ENCODE measurements at places on chromosomes 12 and 14.

DNA sequence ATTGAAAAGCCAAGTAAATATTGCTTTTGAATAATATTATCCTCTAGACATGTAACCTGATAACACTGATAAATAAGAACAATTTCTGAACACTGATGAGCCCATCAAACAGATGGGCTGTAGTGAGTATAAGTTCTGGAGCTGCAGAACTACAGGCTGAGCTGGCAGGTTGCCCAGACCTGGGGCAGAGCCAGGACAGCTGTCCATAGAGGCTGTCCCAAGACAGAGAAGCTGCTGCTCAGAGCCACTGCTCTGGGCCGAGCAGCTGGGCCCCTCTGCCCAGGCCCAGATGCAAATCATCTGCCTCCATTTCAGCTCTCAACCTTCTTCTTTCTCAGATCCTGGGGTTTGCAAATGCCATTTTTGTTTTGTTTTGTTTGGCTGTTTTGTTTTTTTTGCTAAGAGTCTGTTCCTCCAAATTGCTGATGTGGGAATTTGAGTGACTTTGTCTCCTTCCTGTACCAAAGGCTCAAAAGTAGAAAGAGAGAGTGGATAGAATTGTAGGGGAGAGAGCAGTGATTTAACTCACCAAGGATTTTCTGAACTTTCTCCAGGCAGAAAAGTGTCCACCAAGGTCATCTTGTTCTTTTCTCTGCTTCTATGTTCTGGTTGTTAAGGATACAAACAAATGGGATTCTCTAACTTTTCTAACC, 4.0 kb upstream of the TESPA1 start:
- DNase-seq: no peak

DNA sequence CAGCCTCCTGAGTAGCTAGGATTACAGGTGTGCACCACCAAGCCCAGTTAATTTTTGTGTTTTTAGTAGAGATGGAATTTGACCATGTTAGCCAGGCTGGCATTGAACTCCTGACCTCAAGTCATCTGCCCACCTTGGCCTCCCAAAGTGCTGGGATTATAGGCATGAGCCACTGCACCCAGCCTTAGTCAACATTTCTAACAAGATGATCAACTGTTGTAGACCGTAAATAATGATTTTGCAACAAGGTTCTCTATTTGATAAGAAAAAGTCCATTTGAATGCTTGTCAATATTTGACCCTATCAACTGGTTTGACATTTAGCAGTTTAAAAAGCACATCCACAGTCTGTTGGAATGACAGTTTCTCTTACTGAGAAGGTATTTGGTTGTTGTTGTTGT, 25.2 kb upstream of the NRDE2 start:
- DNase-seq: no peak

DNA sequence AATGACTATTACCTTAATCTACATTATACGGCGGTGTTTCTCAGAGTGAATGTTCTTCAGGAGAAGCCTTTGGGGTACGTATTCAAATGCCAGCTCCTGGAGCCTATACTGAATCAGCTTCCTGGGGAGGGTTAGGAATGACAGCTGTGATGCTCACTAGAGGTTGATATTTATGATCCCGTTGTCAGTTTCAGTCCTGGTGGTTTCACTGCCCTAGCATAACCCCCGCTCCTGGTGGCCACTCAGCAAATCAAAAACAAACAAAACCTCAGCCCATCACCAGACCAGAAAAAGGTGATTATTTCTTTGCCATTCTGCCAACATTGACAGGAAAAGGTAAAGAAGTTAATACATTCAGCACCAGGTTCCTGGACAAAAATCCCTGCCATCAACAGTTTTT, 136.5 kb upstream of the CRY1 start:
- DNase-seq: no peak

DNA sequence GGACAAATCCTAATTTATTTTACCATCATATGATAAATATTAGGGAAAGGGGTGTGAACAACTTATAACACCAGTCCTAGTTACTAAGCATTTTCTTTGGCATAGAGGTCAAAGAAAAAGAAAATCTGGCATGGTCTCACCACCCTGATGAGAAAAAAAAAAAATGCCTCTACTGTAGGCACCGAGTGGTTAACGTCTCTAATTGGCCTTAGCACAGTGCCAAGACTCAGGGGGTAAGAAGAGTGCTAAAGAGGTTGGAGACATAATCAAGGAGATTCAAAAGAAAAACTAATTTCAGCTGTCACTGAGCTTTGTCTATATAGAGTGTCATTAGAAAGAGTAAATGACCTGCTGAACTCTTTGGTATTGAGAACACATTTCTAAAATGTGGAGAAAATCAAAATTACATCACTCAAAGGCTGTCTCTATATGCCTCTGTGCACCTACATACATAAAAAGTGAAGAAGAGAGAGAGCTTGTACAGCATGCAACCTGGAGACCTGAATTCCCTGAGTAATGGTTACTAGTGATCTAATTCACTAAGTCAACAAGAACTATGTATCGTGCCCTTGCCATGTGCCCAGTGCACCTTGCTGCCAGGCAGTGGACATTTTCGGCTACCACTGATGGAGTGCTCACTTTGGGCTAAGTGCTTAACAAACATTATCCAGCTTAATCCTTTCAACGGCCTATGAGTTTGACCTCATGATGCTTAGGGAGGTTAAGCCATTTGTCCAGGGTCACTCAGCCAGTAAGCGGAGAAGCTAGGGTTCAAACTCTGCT, 113.8 kb upstream of the G2E3 start:
- DNase-seq: no peak

DNA sequence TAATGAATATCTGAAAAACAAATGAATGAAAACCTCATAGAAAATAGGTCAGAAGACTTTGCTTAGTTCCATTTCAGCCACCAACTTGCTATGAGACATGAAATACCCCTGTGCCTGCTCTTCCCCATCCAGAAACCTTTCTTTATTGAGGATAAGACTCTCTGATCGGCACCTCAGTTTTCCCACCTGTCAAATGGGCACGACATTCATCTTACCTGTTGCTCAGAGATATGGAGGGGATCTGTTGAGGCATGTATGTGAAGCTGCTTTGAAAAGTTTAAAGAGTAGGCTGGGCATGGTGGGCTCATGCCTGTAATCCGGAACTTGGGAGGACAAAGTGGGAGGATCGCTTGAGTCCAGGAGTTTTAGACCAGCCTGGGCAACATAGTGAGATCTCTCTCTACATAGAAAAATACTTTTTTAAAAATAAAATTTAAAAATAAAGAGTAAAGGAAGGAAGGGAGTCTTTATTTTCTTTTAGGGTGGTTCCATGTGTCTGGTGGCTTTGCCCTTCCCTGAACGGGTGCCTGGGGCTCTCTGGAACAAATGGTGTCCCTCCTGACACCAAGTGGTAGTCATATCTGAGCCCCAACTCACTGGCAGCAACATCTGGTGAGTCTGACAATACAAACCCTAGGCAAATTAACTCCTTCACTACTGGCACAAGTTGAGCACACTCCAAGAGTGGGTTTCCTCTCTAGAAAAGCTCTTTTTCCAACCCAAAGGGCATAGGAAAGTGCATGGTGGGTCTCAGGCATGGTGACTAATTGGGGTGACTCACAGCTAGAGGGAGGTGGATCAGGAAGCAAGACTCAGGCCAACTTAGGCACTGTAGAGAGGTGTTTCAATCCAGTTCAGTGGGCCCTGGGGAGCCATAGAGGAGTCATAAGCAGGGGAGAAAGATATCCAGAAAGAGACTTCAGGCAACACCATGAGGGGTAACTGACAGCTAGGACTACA, 42.1 kb downstream of the MAP1LC3B2 start:
- no peak for DNase-seq

- no peak for DNase-seq
Measured at GRCh38 chr14:31336646-31337045, 83.7 kb downstream of the HEATR5A start.

GRCh38 chr14:71185637-71186036, 278.4 kb downstream of the PCNX1 start:
- DNase-seq: no peak

DNA sequence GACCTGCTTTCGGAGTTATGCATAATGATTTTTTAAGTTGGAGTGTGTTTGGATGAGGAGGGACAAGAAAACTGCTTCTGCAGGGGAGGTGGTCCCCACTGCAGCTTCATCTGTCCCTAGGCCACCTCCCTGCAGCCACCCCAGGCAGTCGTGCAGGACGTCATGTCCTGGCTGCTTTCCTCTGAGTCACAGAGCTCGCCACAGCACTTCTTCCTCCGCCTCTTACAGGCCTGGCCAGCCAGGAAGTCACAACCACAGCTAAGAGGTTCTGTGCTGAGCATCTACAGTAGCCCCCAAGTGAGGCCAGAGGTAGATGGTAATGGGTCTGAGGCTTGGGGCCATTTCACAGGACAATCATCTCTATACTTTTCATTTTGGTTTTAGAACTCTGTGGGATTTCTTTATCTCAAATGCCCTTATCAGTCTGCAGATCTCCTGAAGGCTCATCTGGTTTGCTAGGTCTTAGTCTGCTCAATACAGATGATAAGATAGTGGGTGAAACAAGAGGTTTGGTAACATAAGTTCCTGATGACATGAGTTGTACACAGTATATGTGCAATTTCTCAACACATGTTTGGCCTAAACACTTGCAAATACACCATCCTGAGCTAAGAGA, 106.4 kb downstream of the ARF6 start:
- DNase-seq: peak; percentile 81

GRCh38 chr14:56241461-56241860, 123.2 kb downstream of the PELI2 start:
- DNase-seq: no peak

- DNase-seq: peak; percentile 85
Measured at GRCh38 chr14:50061664-50062437, 54.5 kb downstream of the VCPKMT start.

DNA sequence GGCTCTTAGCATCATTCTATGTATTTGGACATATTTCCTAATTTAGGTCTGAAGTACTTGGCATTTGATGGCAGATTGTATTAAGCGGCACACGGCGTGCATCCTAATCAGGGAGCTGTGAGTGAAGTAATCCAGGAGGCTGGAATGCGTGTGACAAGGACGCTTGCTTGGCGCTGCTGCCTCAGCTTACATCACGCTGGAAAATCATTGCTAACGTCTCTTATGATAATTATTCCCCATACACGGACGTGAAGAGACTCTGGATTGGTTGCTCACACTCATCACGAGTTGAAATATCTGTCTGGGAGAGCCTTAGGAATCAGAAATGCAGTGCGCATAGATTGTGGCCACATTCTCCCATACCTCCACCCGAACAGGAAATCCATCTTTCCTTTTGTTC, 85.3 kb downstream of the FBXW8 start:
- DNase-seq: no peak

- no peak for DNase-seq
Measured at GRCh38 chr12:111636209-111636945, 37.3 kb upstream of the ATXN2 start.

Data from activated CD4-positive, alpha-beta T cell treated with anti-CD3 and anti-CD28 coated beads, Interleukin-2, amount 10 ng/mL, durations not matched to agents 7 days and 5 days (primary cell).